ENCODE measurements at places on chromosomes 7 and 10.

- no peak for DNase-seq
Measured at GRCh38 chr7:27510541-27510940, 152.1 kb downstream of the HIBADH start.

DNA sequence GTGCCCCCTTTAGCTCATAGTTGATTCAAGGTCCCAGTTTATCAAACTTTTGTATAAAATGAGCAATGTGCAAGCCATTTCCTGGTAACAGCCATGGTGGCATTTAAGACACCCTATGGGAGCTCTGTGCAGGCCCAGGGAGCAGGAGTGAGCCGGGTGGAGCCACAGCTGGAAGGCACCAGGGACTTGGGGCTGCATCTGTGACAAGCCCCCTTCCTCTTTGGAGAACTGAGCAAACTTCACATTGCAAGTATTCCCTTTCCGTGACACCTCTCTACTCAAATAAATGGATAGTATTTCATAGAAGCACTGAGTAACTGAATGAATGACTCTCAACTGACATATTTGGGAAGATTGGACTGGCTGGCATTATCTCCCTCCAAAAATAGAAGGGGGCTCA, 558.7 kb upstream of the FOXK1 start:
- DNase-seq: no peak

DNA sequence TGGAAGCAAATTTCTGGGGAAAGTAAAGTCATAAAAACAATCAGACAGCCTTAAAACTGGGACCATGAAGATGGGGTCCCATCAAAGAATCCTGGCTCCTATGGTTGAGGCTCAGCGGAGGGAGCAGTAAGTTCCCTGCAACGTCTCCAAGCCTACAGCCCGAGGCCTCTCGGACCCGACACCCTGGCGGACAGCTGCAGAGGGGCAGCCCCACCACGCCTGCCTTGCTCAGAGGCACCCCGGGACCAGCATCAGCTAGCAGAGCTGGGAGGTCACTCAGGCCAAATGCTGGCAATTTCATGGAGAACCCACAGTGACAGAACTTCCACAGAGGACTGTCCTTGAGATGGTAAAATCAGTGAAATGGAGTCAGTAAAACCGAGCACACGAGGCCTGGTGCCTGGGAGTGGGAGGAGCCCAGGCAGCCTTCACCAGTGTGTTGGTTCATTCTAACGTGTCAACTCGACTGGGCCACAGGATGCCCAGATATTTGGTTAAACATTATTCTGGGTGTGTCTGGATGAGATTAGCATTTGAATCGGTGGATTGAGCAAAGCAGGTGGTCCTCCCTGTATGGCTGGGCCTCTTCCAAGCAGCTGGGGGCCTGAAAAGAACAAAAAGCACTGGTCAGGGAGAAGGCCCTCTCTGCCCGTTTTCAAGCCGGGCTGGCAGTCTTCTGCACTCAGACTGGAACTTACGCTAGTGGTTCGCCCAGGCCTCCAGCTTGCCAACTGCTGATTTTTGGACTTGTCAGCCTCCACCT, 96.2 kb upstream of the INSIG1 start:
- no peak for DNase-seq

- no peak for DNase-seq
Measured at GRCh38 chr7:22541789-22542188, 41.8 kb upstream of the STEAP1B start.

DNA sequence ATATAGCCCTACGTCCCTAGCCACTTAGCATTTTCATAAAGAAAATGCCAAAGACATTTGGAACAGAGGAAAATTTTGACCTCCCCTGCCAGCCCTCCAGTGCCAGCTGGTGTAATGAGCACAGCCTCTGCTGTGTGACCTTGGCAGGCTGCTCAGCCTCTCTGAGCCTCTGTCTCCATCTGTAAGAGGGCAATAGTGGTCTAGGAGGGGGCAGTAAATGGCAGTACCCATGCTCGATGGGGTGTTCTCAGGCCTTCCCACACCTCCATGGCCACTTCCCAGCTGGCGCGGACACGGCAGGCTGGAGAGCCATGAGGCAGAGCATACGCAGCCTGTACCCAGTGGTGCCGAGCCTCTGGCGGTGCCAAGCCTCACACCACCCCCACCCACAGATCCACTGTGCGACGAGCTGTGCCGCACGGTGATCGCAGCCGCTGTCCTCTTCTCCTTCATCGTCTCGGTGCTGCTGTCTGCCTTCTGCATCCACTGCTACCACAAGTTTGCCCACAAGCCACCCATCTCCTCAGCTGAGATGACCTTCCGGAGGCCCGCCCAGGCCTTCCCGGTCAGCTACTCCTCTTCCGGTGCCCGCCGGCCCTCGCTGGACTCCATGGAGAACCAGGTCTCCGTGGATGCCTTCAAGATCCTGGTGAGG, 24.0 kb upstream of the CSGALNACT2 start:
- DNase-seq: no peak

- no peak for DNase-seq
Measured at GRCh38 chr7:20793694-20794394, 7.2 kb upstream of the SP8 start.

DNA sequence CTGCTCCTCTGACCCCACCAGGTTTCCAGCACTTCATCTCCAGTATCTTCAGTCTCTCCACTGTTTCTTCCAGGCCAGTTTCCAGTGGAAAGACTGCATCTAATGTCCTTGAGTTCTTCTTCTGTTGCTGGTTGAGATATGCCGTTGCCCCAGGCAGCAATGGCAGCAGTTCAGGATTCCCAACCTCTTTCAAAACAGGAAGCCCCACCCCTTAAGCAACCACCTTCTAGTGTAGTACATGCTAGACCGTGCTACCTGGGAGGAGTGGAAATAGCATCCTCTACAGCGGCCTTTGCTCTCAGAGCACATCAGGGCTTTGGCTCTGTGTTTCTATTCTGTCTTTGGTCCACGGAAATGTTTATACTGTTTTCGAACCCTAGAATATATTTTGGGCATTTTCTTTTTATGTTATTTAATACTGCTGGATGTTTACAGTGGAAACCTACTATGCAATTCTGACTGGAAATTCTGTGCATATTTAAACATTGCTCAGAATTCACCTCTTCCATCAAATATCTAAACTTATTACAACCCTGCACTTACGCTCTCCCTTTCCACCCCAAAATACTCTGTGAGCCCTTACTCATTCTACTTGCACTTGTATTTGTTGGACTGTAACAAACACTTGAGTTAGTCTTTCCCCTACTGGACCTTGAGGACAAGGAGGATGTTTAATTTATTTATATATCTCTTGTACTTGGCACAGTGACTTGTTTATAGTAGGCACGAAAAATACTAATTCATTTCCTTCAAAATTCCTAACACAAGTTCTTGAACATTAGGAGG, 8.5 kb upstream of the BPGM start:
- no peak for DNase-seq

DNA sequence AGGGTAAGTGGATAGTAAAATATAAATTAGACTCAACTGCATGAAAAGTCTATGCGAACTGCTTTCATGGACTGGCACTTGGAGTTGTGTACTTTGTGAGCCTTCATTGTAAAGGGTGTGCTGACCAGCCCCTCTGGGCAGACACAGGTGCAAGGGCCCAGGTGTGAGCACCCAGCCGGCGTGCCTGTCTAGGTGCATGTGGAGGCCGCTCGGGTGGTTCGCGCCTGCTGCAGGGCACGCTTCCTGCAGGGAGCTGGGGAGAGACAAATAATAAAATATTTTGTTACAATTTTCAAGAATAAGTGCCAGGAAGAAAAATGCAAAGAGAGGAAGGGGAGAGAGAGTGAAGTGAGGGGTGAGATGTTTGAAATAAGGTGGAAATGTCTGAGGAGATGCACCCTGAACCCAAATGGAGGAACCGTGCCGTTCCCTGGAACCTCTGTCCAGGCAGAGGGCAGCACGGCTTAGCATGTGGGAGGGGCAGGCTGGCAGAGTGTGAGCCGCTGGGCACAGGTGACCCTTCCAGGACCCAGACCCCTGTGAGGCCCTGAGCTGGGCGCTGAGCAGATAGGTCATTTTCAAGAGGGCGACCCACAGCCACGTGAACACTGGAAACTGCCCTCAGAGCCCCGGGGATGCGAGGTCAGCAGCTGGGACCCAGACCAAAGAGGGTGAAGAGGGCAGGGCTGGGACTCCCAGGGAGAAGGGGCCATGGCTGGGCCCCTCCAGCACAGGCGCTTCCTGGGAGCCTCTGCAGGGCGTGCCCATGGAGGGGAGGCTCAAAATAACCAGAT, 28.7 kb downstream of the RNF32 start:
- DNase-seq: no peak

DNA sequence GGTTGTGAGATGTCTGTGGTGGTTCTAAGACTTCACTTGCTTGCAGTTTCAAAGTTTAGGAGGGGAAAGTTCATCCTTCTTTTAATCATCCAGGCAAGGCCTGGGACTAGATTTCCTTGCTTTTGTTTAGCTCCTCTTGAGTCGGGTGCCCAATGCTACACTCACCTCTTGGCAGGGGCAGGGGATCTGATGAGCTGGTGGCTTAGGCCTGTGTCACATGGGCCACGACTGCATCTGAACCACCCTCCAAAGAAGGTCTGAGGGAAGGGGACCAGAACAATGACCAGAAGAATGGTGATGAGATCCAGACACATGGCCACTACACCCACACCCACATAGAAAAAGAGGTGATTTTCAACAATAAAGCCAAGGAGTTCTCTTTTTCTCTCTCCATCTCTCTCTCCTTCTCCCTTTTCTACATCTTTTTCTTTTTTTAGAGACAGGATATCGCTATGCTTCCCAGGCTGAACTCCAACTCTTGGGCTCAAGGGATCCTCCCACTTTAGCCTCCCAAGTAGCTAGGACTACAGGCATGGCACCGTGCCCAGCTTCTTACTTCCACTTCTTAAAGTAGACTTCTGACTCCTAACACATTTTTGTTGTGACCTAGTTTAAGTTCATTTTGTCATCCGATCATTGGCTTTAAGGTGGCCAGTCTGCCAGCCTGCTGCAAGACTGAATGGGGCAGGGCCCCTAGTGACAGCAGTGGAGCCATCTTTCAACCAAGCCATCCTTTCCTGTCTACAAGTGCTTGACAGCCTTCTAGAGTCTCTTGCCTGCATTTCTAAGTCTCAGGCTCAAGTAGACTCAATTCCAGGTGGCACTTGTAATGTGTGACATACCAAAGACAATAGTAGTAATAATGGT, 350.9 kb downstream of the RNLS start:
- DNase-seq: no peak

DNA sequence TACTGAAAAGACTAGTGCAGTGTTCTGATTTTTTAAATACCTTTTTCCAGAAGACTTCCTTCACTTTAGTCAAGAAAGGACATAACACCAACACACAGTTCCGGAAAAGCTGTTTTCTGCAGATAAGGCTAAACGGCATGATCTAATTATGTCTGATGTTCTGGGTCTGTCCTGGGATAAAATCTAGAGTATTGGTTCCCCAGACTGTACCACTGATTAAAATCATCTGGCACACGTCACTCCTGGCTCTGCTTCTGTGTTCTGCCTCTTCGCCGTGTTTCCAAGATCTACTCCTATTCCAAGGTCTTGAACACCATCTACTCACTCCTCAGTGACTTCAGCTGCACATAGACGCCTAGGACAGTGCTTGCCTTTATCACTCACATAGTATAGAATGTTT, 100.8 kb upstream of the SFMBT2 start:
- DNase-seq: no peak

GRCh38 chr10:130770018-130770630, 541.4 kb downstream of the TCERG1L start:
- no peak for DNase-seq

- no peak for DNase-seq
Measured at GRCh38 chr10:43197834-43198681, 59.8 kb downstream of the CSGALNACT2 start.
